ENCODE measurements at places on chromosomes 13 and 19.

DNA sequence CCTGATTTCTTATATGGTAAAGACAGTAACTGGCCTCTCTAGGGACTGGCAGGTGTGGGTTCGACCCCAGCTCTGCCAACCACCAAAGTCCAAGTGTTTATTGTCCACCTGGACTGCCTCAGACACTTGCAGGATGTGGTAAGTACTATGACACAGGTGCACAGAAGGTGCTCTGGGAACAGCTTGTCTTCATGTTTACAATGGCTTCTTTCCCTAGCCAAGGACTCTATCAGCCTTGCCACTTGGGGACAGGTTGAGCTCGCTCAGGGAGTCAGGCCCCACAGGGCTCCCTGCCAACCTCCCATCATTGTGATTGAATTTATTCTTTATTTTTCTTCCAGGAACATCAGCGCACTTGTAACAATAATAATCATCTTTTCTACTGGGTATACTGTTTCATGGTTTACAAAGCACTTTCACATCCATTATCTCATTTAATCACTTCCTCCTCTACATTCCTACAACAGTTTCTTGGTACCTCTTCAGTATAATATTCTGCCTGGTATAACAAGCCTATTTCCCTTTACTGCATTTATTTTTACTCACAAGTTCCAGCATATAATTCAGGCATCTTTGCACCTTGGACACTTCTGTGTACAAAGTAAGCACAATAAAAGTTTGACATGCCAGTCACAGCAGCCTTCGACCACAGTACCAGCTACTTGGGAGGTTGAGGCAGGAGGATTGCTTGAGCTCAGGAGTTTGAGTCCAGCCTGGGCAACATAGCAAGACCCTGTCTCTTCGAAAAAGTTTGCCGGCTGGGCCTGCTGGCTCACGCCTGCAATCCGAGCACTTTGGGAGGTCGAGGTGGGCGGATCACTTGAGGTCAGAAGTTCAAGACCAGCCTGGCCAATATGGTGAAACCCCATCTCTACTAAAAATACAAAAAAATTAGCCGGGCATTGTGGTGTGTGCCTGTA, 24.2 kb upstream of the GATAD2A start:
- no peak for DNase-seq

GRCh38 chr19:4390567-4391305, 9.6 kb downstream of the SH3GL1 start:
- DNase-seq, result no peak

DNA sequence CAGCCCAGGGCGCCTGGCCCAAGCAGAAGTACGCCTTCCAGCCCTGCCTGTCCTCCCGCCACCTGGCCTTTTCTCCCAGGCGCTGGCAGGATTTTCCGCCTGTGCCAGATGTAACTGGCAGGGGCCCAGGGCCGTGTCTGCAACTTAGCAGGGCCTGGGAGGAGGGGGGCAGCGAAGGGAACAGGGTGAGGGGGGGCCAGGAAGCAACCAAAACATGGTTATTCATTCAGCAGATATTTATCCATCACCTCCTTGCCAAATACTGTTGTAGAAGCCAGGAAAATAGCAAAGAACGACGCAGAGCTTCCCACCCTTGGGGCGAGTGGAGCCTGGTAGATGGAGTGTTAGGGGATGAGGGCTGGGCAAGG, 5.6 kb downstream of the TLE6 start:
- DNase-seq, result no peak

DNA sequence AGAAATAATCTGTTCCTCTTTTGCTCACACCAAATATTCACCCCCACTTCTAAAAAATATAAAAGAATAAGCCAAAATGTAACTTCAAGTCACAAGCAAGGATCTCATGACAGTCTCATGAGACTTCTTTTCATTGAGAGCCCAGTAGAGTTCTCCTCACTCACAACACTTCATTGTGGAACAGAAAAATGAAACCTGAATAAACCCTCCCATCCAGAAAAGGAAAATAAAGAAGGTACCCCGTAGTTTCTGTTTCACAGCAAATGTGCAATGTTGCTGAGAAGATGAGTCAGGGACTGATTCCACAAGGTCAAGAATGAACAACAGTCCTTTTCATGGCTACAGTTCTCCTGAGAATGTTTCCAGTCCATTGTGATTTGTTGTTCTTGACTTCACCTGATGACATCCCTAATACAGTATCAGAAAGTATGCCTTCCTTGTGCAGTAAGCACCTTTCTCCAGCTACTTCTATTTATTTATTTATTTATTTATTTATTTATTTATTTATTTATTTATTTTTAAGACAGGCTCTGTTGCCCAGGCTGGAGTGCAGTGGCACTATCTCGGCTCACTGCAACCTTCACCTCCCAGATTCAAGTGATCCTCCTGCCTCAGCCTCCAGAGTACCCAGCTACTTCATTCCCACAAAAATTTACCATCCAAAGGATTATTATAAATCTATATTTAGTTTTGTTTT, 6.4 kb upstream of the ZNF841 start:
- no peak for DNase-seq

DNA sequence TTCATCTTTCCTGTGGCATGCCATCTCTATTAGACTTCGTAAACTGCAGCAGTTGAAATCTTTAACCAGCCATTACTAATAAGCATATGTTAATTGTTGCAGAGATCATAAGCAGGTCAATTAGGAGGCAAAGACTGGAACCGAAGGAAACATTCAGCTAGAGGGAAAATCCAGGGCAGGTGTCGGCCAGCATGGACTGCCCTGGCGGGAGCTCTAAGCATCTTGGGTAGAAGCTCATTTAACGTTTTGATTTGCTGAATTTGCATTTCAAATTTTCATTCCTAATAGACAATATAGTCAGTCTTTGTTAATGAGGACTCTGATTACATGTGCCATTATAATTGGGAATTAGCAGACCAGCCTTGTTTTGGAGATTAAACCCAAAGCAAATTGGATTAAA, 238.6 kb downstream of the POU4F1 start:
- DNase-seq, result no peak

- no peak for DNase-seq
Measured at GRCh38 chr19:1244693-1245451, 3.3 kb downstream of the ATP5F1D start.
